ENCODE measurements at places on chromosomes 13 and 19. TPM values are rescaled to one million over a fixed set of nuclear protein-coding genes. Genes with fewer than 3 reads are reported as not detected.

DNA sequence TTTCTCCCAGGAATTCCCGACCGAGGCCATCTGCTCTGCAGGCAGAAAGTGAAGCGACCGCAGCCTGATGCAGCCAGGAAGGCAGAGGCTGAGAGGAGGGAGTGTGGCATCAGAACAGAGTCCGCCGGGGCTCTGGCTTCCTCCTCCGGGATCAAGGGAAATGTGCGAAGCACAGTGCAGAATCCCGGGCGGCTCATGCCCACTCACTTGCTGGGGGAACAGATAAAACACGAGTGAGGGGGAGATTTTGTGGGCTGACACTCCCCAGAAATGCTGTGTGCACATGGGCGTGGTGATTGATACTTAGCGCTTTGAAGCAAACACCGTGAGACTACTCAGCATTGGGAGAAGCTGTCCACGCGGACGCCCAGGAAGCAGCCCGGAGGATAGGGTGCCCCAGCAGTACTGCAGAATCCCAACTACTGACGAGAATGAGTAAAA, 75.3 kb upstream of the POMP start:
- no peaks in the 10 kb centered on the region for H3K4me1 ChIP-seq
- no peak overlapping the region for H3K4me3 ChIP-seq
- H3K27ac ChIP-seq: no peak overlapping the region
- H3K36me3 ChIP-seq: no peaks in the 10 kb centered on the region
- peaks cover 5% of the 10 kb centered on the region for H3K27me3 ChIP-seq

- no peak overlapping the region for H3K27ac ChIP-seq
- H3K4me1 ChIP-seq: no peaks in the 10 kb centered on the region
- no peak for DNase-seq
- H3K27me3 ChIP-seq: no peaks in the 10 kb centered on the region
- no peak overlapping the region for H3K4me3 ChIP-seq
These were observed 996 bp downstream of the ERVV-2 start for GRCh38 chr19:53045536-53045935.

ZNF667 gene
- polyA plus RNA-seq: 2.8 TPM

IGFL2 gene
- polyA plus RNA-seq: not detected

Measured in B cell (primary cell).